ENCODE measurements at places on chromosomes 7 and 10.
A peak's percentile ranks its signal among the peaks of the same experiment; 100 is the strongest.

GRCh38 chr7:18177815-18178660, 150.4 kb upstream of the PRPS1L1 start:
- no peak for DNase-seq

- DNase-seq, result no peak
These were observed 1.4 kb downstream of the HPS6 start for GRCh38 chr10:102066399-102067088.

DNA sequence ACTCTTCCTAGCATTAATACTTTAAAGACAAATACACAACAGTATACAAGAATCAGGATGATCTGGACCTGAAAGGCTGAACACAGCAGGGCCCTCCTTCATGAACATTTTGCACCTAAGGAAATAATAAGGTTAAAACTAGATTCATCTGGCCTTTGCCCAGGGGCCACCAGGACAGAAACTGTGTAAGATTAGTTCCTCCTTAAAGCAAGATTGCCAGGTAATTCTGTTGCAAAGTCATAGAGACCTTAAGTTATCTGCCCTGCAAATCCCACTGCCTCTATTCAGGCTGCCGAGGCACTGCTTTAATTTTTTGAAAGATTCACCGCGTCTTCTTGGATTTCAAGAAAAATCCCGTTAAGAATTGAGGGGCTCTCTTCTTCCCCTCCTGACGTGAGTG, 1.6 kb upstream of the KIAA1217 start:
- no peak for DNase-seq

- peak; percentile 56 for DNase-seq
These were observed 595.9 kb upstream of the AUTS2 start for GRCh38 chr7:69002416-69002815.

DNA sequence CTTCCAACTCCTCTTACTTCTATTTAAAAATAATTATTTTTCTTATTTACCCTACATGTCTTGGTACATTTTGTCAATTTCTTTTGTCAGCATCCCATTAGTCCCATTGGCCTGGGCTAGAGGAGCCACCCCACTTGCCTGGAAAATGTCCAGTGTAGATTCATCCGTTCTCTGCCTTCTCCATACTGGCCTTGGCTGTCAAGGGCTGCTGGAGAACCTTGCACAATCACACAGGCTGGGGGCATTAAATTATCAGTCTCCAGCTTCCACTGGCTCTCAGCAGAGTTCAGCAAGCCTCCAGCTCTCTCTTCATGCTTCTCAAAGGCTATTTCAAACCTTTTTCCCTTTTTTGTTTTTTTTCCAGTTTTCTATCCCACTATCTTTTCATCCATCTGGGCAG, 13.8 kb upstream of the ZCCHC24 start:
- no peak for DNase-seq

- peak; percentile 47 for DNase-seq
These were observed 6.5 kb downstream of the TSPAN14 start for GRCh38 chr10:80460399-80461207.

GRCh38 chr10:53899463-53900160, 901.4 kb downstream of the PCDH15 start:
- DNase-seq, result no peak

DNA sequence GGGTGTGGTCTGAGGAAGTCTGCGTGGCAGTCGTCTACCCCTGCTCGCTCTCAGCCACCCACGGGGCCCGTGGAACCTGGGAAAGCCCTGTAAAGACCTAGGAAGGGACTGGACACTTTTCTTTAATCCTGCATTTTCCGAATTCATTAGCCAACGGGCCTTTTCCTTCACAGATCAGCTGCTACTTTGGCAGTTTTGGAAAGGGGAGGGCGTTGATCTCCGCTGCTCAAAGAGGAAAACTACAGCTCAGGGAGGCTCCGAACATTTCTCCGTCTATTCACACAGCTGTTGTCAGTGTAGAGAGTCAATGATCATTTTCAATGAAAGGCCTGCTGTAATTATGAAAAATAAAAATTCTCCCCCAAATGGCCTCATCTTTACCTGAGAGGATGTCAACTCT, 450.1 kb upstream of the MKI67 start:
- DNase-seq, result no peak

GRCh38 chr10:122558452-122558851, 2.1 kb upstream of the DMBT1 start:
- no peak for DNase-seq

- no peak for DNase-seq
These were observed 51.3 kb downstream of the PRTFDC1 start for GRCh38 chr10:24900888-24901685.

DNA sequence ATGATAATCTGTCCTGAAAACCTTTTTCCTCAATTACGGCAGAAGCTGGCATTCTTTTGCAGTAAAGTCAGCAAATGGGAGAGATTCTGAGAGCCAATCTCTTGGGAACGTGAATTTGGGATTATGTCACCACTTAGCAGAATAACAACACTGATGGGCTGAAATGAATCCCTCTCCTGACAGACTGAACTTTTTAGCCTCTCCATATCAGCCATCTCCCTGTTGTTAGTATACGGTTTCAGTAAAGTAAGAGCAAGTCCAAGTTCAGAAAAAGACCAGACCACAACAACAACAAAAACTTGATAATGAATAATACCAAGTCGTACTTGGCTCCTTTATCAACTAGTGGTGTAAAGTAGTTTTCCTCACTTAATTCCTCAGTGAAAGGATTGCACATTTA, 1048.8 kb downstream of the GATA3 start:
- no peak for DNase-seq

DNA sequence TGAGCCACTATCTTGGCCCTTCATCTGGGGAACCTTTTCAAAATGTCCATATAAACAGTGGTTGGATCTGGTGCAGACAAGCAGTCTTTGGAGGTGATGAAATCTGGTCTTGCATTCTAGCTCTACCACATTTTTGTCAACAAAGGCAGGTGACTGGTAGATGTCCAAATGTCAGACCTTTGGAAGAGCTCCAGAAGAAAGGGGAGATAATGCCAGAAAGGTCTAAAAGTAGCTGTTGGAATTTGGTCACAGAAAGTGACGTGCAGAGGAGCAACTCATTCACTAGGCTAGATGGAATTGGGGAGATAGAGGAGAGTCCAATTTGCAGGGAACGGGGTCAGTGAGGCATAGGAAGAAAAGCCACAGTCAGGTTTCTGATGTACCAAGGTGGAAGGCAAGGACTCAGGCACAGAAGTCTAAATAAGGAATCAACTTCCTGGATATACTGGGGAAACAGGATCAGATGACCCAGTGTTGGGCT, 36.4 kb upstream of the WAC start:
- no peak for DNase-seq

- no peak for DNase-seq
These were observed 232.3 kb downstream of the ADAM12 start for GRCh38 chr10:126156012-126156411.

DNA sequence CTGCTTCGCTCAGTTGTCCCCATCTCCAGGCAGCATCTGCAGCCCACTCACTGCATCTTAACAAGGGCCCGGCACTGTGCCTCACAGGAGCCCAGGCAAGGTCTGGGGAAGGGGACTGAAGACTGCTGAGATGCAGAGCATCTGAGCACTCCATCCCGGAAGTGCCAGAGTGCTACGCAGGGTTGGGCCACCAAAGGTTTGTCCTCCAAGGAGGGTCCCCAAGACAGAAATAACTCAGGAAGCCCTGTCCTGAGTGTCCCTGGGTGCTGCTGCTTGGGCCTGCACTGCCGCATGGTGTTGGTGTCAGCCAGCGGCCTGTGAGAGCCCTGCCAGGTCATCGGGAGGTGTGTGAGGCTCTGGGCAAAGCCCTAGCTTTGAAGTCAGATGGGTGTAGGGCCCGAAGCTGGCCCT, 288.2 kb upstream of the ZMIZ1 start:
- DNase-seq, result no peak

DNA sequence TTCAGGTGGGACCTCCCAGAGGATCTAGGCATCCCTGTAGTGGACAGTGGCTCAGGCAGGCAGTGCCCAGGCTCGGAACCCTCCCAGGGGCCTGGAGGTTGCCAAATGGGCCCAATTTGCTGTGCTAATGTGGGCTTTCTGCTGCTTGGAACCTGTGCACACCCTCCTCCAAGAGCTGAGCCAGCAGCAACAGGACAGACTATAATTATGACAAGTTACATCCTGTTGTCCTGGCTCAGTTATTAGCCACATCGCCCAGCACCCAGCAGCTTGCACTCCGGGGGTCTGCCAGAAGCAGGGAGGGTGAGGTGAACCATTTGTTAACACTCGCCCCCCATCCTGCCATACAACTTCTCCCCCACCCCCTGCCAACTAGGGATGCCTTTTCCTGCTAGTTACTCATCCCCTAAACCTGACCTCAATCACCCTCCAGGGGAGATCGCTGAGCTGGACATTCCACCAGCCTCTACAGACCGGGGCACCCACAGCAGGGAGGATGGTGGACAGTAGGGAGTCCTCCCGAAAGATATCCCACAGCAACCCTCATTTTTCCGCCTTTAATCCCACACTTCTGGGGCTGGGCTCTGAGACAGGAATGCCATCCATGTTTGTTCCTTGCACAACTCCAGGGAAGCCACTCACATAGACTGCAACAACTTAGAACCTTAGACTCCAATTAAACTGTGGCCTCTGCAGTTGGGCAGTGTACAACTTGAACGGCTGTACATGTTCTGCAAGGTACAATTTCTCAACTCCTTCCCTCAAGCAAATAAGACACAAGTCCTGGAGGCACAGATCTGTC, 7.9 kb upstream of the MYL10 start:
- no peak for DNase-seq

GRCh38 chr7:132402751-132403245, 173.5 kb downstream of the PLXNA4 start:
- peak; percentile 90 for DNase-seq

GRCh38 chr7:92837000-92837749, 802 bp upstream of the CDK6 start:
- DNase-seq, result no peak

DNA sequence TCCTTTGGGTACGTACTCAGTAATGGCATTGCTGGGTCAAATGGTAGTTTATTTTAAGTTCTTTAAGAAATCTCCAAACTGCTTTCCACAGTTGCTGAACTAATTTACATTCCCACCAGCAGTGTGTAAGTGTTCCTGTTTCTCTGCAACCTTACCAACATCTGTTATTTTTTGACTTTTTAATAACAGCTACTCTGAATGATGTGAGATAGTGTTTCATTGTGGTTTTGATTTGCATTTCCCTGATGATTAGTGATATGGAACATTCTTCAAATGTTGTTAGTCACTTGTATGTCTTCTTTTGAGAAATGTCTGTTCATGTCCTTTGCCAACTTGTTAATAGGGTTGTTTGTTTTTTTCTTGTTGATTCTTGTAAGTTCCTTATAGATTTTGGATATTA, 558.9 kb downstream of the SH2D4B start:
- DNase-seq, result no peak

Data from AG20443 (cell line).